Right renal cortex interstitium (tissue), 3 donors: ENCODE measurements at places on chromosomes 13 and 19. TPM values are rescaled to one million over a fixed set of nuclear protein-coding genes. Genes with fewer than 3 reads are reported as not detected.

DNA sequence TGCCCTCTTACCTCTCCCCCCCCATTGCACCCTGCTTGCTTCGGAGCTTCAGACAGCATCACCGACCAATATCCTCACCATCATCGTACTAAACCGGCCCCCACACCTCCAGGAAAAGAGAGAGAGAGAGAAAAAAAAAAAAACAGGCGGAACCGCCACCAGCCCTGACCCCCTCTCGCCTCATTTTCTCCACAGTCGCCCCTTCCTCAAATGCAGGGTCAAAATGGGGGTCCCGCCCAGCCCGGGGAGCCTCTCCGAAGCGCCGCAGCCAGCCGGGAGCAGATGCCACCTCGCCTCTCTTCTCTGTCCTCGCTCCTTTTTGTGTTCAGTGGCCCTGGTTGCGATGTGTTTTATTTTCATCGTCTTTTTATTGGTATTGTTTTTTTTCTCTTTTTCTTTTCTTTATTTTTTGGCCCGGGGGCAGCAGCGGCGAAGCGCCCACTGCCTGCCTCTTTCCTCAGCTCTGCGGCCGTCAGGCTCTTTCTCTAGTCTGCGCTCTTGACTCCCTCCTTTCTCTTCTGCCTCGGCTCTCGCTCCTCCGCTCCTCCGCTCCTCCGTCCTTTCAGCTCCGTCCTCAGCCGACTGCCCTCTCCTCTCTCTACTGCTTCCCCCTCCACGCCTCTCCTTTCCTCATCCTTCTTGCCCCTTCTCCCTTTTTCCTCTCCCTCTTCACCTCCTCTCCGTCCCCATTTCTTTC is 41.4 kb downstream of the DEDD2 start:
- DNase-seq = peak; percentile 3

- no peak for DNase-seq
Measured at GRCh38 chr13:110887597-110888333, 27.1 kb downstream of the ANKRD10 start.

DNA sequence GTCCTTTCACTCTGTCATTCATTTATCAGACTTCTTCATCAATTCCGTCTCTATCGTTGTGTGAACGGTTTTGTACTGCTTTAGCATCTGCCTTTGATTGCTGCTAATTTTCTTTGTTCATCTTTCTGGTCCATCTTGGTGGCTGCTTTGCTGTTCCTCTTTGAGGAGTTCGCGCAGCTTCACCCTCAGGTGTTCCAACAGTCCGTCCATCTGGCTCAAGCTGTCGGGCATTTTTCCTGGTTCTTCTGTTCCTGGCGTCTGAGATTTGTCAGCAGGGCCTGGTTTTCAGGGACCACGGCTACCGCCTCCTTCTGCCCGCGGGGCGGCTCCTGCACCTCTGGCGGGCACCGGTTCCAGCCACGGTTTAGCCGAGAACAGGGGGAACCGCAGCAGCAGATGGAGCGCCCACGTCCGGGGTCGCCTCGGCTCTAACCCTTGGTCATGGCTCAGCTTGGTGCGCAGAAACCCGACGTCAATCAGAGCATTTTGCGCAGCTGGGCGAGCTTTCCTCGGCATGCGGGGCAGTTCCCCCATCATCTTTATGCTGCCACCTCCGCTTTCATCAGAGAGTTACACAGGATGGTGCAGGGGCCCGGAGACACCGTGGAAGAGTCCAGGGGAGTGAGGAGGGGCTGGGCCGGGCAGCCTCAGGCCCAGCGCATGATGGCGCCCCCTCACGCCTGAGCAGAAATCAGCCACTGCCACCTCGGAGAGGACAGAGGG is 89.5 kb downstream of the ZNF100 start:
- DNase-seq = no peak

DNA sequence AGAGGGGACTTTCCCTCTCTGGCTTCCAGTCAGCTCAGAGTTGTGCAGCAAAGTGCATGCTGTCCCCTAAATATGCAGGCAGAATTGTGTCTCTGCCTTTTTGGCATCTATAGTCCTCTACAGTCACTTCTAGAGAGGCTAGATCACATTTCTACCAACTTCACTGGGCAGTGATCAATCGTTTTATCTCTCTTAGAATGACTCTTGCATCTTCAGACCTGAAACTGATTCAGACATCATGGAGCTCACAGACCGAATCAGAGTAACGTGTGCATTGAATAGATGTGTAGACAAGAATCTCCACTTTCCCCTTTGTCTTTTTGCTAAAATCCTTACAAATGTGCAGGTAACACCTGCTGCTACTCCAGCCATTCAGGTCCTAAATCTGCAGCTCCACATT is 6.2 kb downstream of the ZNF253 start:
- no peak for DNase-seq

DNA sequence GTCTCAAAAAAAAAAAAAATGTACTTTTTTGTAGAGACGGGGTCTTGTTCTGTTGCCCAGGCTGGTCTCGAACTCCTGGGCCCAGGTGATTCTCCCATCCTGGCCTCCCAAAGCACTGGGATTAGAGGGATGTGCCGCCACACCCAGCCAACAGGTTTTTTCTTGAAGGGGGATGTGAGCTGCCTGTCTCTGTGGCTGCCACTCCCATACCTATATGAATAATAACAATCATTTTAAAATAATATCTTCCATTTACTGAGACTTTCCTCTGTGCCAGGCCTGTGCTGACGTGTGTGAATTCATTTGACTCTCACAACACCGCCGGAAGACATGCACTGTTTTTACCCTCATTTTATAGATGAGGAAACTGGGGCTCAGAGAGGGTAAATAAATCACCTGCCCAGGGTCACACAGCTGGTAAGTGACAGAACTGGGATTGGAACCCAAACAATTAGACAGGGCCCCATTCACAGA is 7.2 kb upstream of the BCL3 start:
- DNase-seq = no peak

- no peak for DNase-seq
Measured at GRCh38 chr19:48751845-48752495, 471 bp downstream of the FUT1 start.

DNA sequence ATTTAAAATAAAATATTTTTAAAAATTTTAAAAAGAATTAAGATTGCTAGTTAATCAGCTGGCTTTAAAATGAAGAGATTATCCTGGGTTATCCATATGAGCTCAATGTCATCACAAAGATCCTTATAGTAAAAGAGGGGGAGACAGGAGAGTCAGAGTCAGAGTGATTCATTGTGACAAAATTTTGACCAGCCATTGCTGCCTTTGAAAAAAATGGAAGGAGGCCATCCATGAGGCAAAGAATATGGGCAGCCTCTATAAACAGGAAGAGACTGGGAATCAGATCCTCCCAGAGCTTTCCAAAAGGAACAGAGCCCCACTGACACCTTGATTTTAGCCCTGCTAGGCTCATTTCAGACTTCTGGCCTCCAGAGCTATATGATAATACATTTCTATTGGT is 9.3 kb upstream of the RUBCNL start:
- DNase-seq = no peak

DNA sequence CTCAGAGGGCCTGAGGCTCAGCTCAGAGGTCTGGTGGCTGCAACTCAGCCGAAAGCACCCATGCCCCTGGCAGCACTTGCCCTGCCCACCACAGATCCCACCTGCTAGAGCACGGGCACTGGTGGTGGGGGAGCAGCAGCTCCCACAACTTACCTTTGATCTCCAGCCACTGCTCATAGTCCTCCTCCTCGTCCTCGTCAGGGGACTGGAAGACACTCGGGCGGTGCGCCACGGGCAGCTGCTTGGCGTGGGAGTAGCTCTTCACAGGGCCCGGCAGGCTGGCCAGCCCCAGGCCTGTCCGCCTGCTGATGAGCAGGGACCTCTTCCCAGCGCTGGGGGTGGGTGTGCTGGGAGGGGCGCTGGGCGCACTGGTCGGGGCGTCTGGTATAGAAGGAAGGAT is 14.6 kb downstream of the SUGP1 start:
- no peak for DNase-seq

GRCh38 chr13:48977286-48977625 is 1.5 kb downstream of the FNDC3A start:
- no peak for DNase-seq

DNA sequence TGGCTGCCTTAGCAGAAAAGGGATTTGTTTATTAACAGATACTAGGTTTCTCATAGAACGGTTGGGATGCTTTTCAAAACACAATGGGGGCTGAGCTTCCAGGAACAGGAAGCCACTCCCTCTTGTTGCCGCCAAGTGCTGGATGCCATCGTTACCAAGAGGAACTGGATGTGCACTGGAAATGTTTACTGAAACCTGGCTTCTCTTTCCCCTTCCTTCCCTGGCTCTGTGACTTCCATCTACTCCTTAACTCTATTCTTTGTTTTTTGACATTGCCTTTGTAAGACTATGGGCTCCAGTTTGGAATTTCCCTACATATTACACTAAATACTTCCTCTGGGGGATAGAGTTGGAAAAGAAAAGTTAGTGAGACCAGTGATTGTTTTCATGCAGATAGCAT is 11.7 kb upstream of the KL start:
- no peak for DNase-seq

DNA sequence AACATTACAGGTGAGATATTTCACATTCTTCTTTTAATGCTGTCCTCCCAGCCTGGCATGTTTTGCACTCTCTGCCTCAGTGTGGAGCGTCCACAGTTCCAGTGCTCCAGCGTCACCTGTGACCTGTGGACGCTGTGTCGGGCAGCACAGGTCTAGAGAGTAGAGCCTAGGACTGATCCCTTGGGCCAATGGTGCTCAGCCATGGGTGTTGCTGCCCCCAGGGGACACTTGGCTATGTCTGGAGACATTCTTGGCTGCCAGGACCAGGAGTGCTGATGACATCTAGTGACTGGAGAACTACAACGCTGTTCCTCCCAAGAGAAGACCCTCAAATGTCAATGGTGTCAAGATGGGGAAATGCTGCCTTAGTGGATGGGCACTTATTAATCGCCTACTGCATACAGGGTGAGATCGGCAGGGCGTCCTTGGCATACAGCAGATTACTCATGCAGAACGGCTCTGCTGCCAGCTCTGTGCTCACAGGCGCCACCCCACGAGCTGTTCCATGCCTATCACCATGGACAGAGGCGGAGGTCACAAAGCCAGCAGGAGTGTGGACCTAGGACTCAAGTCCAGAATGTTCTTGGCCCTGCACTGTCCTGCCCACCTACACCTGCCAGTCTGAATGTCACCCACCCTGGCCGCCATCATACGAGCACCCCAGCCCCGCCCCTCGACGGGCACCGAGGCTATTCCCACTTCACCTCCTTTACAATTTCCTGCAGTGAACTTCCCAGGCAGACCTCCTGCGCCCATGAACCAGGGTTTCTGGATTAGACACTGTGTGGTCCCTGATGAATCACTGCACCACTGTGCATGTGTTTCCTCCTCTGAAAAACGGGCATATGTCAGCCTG is 13.9 kb upstream of the MADCAM1 start:
- no peak for DNase-seq

- DNase-seq = no peak
Measured at GRCh38 chr13:108212886-108213285, 2.5 kb downstream of the LIG4 start.

- no peak for DNase-seq
Measured at GRCh38 chr19:718991-719512, 10.3 kb downstream of the PALM start.

DNA sequence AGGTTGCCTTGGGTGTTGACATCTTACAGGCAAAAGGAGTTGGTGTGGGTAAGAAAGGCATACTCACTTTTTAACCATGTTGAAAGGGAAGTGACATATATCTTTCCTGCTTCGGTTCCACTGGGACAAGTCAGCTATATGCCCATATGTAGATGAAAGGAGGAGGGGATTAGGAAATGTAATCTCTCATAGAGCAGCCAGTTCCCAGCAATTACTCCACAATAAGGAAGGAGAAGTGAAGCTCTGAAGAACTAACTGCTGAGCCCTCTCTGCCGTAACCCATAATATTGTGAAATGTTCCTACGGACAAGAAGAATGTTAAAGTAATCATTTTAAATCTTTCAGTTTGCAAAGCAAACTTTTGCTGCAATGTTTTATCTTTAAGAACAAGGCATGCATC is 82.2 kb downstream of the EDNRB start:
- DNase-seq = no peak

GRCh38 chr13:47433461-47434005 is 536.7 kb upstream of the HTR2A start:
- DNase-seq = no peak

GRCh38 chr13:81577601-81578195 is 1236.8 kb upstream of the SPRY2 start:
- DNase-seq = no peak

GRCh38 chr13:100235311-100235901 is 146.5 kb downstream of the PCCA start:
- no peak for DNase-seq

DNA sequence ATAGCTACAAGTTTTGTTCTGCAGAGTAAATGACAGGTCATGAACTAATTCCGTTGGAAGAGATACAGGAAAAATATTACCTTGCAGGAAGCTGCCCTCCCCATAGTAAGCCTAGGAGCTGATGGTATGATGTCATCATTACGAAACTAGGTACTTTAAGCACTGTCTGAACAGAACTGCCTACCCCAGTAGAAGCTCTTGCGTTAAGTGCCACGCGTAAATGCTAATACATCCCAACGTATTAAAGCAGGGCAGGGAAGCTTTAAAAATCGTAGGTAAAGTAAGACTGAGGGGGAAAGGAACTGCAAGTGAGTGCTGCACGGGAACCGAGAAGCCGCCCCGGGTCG is 572 bp downstream of the UGGT2 start:
- DNase-seq = peak; percentile 31

- DNase-seq = no peak
Measured at GRCh38 chr13:28582892-28583240, 76.1 kb upstream of the POMP start.

- DNase-seq = no peak
Measured at GRCh38 chr19:21848706-21849105, 12.7 kb upstream of the ZNF43 start.

DNA sequence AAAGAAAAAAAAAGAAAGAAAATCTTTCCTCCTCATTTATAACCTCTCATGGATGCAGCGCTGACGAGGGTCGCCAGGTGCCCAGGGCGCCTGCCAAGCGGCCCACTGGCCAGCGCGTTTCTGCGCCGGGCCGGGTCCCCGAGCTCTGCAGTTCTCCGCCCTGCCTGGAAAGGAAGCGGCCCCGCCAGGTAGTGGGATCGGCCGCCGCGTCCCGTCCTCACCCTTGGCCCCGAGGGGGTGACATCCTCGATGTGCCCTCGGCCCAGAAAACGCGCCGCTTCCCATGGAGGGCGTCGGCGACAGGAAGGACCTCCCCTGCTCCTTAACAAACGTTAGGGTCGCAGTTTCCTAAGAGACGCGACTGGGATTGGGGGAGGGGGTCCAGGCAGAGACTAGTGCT is 56.9 kb downstream of the ZNF726 start:
- DNase-seq = no peak

DACH1 gene
- polyA plus RNA-seq = 121 TPM

N4BP2L2 gene
- polyA plus RNA-seq = 149 TPM

CPB2 gene
- polyA plus RNA-seq = 0.15 TPM

THSD1 gene
- 8.0 TPM for polyA plus RNA-seq

KASH5 gene
- 0.18 TPM for polyA plus RNA-seq

GTF3A gene
- 98.2 TPM for polyA plus RNA-seq

RGL3 gene
- 47.6 TPM for polyA plus RNA-seq
